GM23248 (cell line): ENCODE measurements at places on chromosomes 12 and 14.

DNA sequence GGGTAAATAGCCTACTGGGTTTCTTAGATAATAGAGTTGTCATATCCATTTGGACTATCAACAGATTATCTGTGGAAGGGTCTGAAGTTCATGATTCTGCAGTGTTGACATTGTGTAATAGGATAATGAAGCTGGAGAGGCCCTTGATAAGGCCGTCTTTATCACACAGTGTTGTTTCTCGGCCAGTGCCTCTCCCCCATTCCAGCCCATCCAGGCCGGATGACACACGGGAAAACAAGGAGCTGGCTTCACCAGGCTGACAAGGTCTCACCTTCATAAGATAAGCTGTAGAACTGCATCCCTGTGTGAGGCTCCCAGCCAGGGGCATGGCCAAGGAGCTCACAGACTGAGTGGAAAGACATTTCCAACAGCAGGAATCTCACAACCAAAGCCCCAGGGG lies 8.7 kb upstream of the EML1 start:
- H3K4me3 ChIP-seq: no peak overlapping the region
- H3K27me3 ChIP-seq: no peaks in the 10 kb centered on the region
- H3K36me3 ChIP-seq: no peaks in the 10 kb centered on the region
- 0 out of 2 replicates have a peak, but pooled peaks cover 2% of the 10 kb centered on the region for H3K4me1 ChIP-seq

DNA sequence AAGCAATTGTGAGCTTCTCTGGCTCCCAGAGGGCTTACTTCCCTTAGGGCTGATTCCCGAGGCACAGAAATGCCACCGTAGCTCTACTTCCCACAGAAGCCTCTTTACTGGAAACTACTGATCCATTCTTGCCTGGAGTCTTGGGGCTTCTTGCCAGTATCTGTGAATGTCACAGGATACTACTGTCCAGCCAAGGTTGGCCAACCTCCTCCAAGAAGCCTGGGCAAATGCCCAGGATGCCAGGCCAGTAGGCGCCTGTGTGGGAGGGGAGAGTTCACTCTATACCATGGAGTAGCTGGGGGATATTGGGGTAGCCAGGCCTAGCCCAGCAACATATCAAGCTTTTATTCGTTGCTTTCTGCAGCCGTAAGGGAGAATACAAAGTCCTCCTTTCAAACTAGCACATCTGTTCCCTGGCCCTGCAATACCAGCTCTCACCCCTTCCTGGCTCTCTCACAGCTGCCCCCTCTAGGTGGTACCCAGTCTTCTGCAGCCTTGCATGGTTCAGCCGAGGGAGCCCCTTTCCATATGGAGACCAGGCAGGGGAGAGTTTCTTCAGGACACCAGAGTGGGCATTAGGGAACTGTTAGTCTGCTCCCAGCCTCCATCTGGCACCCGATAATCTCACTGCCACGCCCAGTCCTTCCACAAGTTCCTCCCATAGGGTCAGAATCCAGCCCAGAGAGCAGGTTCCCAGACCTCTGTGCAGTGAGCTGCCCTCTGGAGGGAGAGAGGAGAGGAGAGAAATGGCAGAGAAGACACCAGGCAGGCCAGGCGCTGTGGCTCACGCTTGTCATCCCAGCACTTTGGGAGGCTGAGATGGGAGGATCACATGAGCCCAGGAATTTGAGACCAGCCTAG lies 24.3 kb upstream of the PLEK2 start:
- H3K36me3 ChIP-seq: no peaks in the 10 kb centered on the region
- no peaks in the 10 kb centered on the region for H3K4me1 ChIP-seq

- H3K27ac ChIP-seq: no peak overlapping the region
- H3K4me1 ChIP-seq: no peaks in the 10 kb centered on the region
- no peak for DNase-seq
- H3K36me3 ChIP-seq: no peaks in the 10 kb centered on the region
- H3K4me3 ChIP-seq: no peak overlapping the region
- no peaks in the 10 kb centered on the region; the same call in 1 of the 2 replicates for H3K27me3 ChIP-seq
Measured at GRCh38 chr14:58797010-58797429, 159.3 kb downstream of the DACT1 start.

GRCh38 chr14:63759456-63759855 lies 31.6 kb upstream of the SGPP1 start:
- H3K27me3 ChIP-seq: no peaks in the 10 kb centered on the region
- no peak overlapping the region for H3K27ac ChIP-seq
- H3K36me3 ChIP-seq: no peaks in the 10 kb centered on the region
- peak overlapping the region; percentile 35; the same call in 1 of the 2 replicates for H3K4me3 ChIP-seq
- H3K4me1 ChIP-seq: no peaks in the 10 kb centered on the region

- peaks cover 71% of the 10 kb centered on the region for H3K36me3 ChIP-seq
- H3K27me3 ChIP-seq: no peaks in the 10 kb centered on the region
- peak; percentile 81 for DNase-seq
- H3K27ac ChIP-seq: no peak overlapping the region
Measured at GRCh38 chr12:58877243-58877743, 43.0 kb downstream of the LRIG3 start.

GRCh38 chr12:111692575-111693210 lies 6.8 kb downstream of the ACAD10 start:
- peak; percentile 66 for DNase-seq
- H3K4me3 ChIP-seq: no peak overlapping the region
- no peak overlapping the region for H3K27ac ChIP-seq

DNA sequence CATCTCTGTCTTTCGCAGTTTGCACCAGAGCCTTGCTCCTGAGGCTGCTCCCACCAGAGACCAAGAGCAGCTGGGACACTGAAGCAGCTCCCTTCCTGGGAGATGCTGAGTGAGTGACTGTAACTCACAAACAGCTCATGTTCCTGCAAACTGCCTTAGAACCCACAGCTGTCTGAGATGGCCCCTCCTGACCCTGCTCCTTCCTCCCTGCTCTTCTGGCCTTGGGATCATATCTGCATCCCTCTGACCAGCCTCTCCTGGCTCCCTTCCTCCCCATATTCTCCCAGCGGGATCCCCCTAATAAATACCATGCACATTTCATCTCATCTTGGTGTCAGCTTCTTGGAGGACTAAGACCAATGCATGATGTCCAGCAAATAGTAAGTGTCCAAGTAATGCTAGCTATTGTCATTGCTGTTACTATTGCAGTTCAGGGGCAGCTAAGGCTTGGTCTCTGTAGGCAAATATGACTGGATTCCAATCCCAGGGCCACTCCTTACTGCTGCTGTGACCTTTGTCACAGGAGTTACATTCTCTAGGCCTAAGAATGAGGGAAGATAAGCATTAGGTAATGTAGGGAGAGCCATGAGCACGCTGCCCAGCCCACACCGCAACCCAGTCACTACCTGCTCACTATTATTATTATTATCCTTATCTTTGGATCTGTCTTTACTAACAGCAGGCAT lies 47.9 kb downstream of the SYNE3 start:
- H3K4me1 ChIP-seq: 0 out of 2 replicates have a peak, but pooled peaks cover 5% of the 10 kb centered on the region
- no peak overlapping the region for H3K27ac ChIP-seq
- no peak for DNase-seq

DNA sequence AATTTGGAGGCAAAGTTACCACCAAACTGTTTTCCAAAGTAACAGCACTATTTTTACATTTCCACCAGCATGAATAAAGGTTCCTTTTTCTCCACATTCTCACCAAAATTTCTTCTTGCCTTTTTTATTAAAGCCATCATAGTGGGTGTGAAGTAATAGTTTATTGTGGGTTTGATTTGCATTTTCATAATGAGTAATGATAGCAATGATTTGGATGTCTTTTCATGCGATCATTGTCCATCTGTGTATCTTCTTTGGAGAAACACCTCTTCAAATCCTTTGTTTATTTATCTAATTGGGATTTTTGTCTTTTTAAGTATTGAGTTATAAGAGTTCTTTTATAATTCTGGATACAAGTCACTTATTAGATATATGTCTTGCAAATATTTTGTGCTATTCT lies 172.7 kb downstream of the CNTN1 start:
- DNase-seq: no peak
- H3K27me3 ChIP-seq: no peaks in the 10 kb centered on the region
- H3K4me3 ChIP-seq: no peak overlapping the region
- no peaks in the 10 kb centered on the region for H3K4me1 ChIP-seq
- H3K27ac ChIP-seq: no peak overlapping the region
- H3K36me3 ChIP-seq: no peaks in the 10 kb centered on the region

DNA sequence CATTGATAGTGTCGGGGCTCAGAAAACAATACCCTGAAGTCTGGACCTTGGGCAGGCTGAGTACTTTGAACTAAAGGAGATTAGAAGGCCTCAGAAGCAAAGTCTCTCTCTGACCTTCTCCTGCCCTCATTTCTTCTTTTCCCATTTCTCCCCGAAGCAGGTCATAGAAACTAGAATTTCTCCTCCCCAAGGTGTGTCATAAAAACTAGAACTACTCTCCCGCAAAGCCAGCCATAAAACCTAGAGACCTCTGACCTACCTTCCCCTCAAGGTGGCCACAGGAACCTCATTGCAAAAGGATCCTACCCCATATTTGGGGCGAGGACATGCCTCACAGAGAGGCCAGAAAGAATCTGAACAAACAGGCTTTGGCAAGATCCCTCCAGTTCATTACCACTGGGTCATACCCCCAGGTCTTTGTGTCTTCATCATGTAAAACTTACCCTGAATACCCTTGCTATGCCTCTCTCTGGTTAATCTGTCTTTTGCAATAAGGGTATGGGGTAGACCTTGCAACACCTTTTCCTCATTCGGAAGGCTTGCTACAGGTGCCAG lies 64.7 kb upstream of the ZFP36L1 start:
- H3K27me3 ChIP-seq: no peaks in the 10 kb centered on the region
- H3K4me1 ChIP-seq: no peaks in the 10 kb centered on the region
- no peaks in the 10 kb centered on the region for H3K36me3 ChIP-seq
- no peak for DNase-seq

- no peak overlapping the region for H3K27ac ChIP-seq
- no peak overlapping the region for H3K4me3 ChIP-seq
- no peaks in the 10 kb centered on the region for H3K4me1 ChIP-seq
- no peak for DNase-seq
- peaks cover 8% of the 10 kb centered on the region for H3K36me3 ChIP-seq
Measured at GRCh38 chr14:55349565-55349964, 62.1 kb downstream of the ATG14 start.

DNA sequence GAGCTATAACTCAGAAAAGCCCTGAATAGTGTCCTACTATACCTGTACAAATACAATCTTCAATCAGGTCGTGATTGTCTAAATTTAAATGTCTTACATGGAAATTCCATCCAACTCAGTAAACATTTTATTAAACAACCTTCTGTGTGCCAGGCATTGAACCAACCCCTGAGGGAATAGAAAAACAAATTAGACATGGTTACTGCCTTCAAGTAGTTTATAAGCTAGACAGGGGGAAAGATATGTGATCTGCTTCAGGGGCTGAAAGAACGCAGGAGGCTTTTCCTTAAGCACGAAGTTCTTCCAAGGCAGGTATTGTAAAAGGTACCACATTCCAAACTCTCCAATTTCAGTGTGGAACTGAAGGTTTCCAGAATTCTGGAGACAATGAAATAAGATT lies 39.7 kb upstream of the STAB2 start:
- no peak for DNase-seq
- H3K4me3 ChIP-seq: no peak overlapping the region
- peaks cover 5% of the 10 kb centered on the region; the same call in 1 of the 2 replicates for H3K27me3 ChIP-seq
- H3K27ac ChIP-seq: no peak overlapping the region
- no peaks in the 10 kb centered on the region for H3K36me3 ChIP-seq

GRCh38 chr14:86357876-86358275 lies 827.9 kb downstream of the FLRT2 start:
- H3K27me3 ChIP-seq: no peaks in the 10 kb centered on the region
- H3K27ac ChIP-seq: no peak overlapping the region
- DNase-seq: no peak
- no peaks in the 10 kb centered on the region for H3K36me3 ChIP-seq
- H3K4me1 ChIP-seq: no peaks in the 10 kb centered on the region

- H3K4me1 ChIP-seq: peaks cover 39% of the 10 kb centered on the region
- H3K27ac ChIP-seq: peak overlapping the region; percentile 93
- H3K4me3 ChIP-seq: peak overlapping the region; percentile 86
- DNase-seq: peak; percentile 36
Measured at GRCh38 chr14:32078858-32079216, 1.7 kb downstream of the ARHGAP5 start.

DNA sequence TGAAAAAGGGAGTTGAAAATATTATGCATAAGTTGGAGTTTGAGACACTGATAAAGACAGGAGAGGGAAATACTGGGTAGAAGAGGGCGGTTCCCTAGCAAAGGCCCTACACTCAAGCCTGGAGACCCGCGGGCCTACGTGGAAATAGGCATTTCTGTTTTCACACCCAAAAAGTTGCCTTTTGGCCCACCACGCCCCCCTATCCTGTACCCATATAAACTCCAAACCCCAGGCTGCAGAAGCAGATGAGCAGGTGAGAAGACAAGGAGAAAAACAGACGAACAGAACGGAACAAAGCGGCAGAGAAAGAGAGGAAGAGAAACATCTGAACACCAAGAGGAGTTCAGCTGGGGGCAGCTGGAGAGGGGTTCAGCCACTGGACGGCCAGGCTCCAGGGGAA lies 177.9 kb downstream of the GALC start:
- no peaks in the 10 kb centered on the region for H3K36me3 ChIP-seq
- no peak overlapping the region for H3K27ac ChIP-seq
- no peak for DNase-seq
- H3K4me3 ChIP-seq: no peak overlapping the region
- no peaks in the 10 kb centered on the region for H3K27me3 ChIP-seq
- no peaks in the 10 kb centered on the region for H3K4me1 ChIP-seq

DNA sequence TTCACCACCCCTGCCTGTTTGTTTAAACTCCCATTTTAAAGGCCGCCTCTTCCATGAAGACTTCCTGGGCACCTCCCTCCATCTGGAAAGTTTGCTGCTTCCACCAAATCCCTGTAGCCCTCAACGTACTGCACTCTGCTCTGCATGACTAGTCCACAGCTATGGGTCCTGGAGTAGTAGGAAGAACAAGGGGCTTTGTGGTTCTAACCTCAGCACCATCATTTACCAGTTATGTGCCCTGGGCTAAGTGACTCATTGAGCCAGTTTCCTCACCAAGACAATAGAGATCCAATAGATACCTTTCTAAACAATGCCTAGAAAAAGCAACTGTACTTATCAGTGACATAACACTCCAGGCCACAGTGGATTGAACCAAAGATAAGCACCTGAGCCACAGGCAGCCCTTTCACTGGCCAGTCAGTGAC lies 8.5 kb upstream of the LTBP2 start:
- H3K4me3 ChIP-seq: no peak overlapping the region
- no peaks in the 10 kb centered on the region for H3K27me3 ChIP-seq
- H3K27ac ChIP-seq: peak overlapping the region; percentile 86
- H3K36me3 ChIP-seq: no peaks in the 10 kb centered on the region
- peaks cover 55% of the 10 kb centered on the region for H3K4me1 ChIP-seq

- no peaks in the 10 kb centered on the region for H3K27me3 ChIP-seq
- H3K4me3 ChIP-seq: no peak overlapping the region
Measured at GRCh38 chr12:64742416-64742815, 16.8 kb downstream of the GNS start.

GRCh38 chr12:50215033-50215432 lies 47.9 kb upstream of the CERS5 start:
- DNase-seq: no peak
- no peaks in the 10 kb centered on the region for H3K27me3 ChIP-seq
- H3K4me1 ChIP-seq: peaks cover 68% of the 10 kb centered on the region
- H3K27ac ChIP-seq: no peak overlapping the region
- peak overlapping the region; percentile 49 for H3K4me3 ChIP-seq

- peak; percentile 35 for DNase-seq
- peaks cover 46% of the 10 kb centered on the region for H3K4me1 ChIP-seq
- no peaks in the 10 kb centered on the region for H3K36me3 ChIP-seq
- H3K27me3 ChIP-seq: no peaks in the 10 kb centered on the region
- no peak overlapping the region for H3K4me3 ChIP-seq
Measured at GRCh38 chr14:68511129-68512047, 281.5 kb downstream of the ZFP36L1 start.
